NCI-H748 treated with DMSO at 0.1 percent for 48 hours (cell line): ENCODE measurements at places on chromosomes 4 and X.

- DNase-seq, result no peak
Measured at GRCh38 chr4:169770416-169770815, 12.7 kb upstream of the HPF1 start.

DNA sequence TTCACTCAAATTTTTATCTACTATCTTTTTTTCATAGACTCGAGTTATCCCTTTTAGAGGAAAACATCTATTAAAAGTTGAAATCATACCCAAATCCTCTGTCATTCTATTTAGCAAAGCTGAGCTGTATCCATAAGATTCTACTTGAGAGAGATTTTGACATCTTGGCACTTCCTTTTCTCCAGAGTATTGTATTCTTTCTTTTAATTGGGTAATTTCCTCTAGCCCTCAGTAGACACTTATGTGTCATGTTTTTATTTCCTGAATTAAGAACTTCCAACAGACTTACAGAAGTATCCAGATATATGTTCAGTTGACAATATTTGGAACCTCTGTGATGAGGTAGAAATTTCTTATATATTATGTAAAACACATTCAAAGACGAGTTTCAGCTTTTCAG, 201.6 kb upstream of the NR3C2 start:
- no peak for DNase-seq

GRCh38 chr4:87835197-87835596, 2.4 kb downstream of the MEPE start:
- no peak for DNase-seq

- no peak for DNase-seq
Measured at GRCh38 chr4:154471032-154471431, 20.6 kb downstream of the DCHS2 start.

GRCh38 chr4:140152013-140152703, 1.8 kb downstream of the MAML3 start:
- no peak for DNase-seq

GRCh38 chrX:135086197-135086854, 34.0 kb downstream of the ETDB start:
- peak; percentile 30 for DNase-seq

DNA sequence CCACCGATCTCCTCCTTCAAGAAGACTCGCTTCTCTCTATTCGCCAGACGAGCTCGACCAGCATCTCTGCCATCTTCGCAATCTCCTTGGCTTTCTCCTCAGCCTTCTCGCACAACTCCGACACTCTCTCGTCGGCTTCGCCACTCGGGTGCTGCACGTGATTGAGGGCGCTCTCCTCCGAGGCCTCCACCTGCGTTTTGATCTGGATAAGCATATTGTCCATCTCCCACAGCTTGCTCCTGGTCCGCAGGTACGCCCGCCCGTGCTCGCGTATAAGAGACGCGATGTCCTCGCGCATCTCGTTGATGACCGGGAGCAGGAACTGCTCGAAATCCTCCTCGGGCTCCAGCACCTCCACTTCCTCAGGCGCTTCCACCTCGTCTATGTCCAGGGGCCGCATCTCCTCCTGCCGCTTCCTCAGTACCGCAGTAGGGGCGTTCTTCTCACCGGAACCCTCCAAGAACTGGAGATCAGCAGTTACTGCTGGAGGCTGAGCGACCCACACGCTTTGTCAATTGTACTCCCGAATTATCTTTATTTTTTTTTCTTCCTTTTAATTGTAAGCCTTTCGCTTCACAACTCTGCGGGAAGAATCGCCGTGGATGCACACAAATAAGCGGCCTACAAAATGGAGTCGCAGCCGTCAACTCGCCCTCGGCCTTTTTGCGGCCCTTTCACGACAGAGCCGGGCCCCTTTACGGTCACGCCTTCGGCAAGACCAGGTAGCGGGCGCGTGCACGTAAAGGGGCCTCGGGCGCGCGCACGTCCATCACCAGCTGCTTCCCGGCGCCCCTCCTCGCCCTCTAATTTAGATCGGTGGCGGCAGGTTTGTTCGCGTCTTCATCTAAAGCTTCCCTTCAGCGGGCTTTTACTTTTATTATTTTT, at the start of gene MRFAP1L1:
Gene MRFAP1L1 (minus strand): TSS at position 636 of the 885 bp plus-strand sequence. CDS start 236 bp downstream, at position 400.
- peak; percentile 91 for DNase-seq

DNA sequence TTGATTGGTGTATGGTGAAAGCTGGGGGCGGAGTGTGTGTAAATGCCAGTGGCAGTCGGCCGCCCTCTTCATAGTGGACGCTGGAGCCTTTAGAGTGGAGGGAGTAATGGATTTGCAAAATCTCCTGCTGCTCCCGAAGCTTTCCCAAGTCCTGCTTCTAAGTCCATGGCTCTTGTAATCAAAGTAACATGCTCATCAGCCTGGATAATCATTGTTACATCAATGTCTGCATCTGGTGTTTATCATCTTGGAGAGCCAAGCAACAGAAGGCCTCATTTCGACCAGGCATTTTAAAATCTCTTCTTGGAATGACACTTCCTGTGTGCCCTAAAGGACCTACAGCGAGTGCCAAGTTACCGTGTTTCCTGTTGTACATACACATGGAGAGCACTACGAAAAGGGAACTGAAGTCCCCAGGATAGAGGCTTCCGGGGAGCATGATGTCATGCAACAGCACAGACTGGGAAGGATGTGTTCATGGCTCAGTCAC, 32.2 kb downstream of the UNC5C start:
- DNase-seq, result no peak

GRCh38 chrX:17616936-17617335, 120.4 kb upstream of the SCML1 start:
- peak; percentile 81 for DNase-seq

DNA sequence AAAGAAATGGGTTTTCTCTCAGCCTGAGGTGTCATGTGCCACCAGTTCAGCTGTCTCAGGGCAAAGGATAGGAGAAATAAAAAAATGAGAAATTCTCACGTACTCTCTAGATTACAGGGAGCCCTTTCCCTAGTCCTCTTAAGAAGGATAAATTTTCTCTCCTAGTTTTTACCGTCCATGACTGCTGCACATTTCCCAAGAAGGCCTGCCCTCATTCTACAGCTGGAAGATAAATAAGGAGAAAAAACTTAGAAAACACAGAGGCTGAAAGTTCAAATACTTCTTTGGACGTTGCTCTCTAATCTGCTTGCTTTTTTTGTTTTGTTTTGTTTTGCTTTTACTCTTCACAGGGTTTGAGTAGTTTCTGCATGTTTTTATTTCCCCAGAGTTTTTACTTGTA, 211.9 kb downstream of the DCAF12L2 start:
- no peak for DNase-seq

DNA sequence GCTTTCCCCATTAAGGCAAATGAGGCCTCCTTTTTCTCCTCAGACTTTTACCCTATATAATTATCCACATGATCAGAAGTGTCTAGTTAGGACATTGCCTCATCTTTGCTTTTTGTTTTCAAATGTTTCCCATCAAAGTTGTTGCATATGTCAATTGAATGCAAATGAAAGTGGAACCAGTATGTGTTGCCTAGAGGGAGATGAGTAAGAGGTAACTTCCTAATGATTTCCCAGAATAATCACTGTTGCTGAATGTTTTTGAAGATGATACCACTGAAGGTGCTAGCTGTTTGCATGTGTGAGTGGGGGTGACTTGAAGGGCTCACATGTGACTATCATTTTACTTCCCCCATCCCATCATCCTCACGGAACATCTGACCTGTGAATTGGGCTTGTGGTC, 33.9 kb downstream of the PAK3 start:
- no peak for DNase-seq

DNA sequence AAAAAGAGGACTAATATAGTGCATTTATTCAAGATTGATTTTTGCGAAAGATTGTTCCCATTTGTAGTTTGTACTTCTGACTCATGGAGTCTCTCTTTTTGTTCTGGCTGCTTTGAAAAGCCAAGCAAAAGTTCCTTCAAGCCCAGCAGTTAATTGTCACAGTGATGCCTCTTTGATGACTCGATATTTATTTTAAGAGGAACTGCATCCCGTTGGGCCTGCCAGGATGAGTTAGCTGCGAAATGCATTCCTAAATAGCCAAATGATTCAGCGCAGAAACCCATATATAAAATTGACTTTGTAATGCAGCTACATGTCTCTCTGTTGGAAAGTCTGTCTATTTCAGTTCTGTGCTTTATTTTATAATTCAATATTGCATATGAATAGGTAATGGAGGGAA, 295.1 kb downstream of the GBA3 start:
- DNase-seq, result no peak

- DNase-seq, result no peak
Measured at GRCh38 chrX:154040307-154040756, 20.6 kb upstream of the IRAK1 start.

GRCh38 chr4:25654031-25654970, 1.4 kb upstream of the SLC34A2 start:
- DNase-seq, result no peak

DNA sequence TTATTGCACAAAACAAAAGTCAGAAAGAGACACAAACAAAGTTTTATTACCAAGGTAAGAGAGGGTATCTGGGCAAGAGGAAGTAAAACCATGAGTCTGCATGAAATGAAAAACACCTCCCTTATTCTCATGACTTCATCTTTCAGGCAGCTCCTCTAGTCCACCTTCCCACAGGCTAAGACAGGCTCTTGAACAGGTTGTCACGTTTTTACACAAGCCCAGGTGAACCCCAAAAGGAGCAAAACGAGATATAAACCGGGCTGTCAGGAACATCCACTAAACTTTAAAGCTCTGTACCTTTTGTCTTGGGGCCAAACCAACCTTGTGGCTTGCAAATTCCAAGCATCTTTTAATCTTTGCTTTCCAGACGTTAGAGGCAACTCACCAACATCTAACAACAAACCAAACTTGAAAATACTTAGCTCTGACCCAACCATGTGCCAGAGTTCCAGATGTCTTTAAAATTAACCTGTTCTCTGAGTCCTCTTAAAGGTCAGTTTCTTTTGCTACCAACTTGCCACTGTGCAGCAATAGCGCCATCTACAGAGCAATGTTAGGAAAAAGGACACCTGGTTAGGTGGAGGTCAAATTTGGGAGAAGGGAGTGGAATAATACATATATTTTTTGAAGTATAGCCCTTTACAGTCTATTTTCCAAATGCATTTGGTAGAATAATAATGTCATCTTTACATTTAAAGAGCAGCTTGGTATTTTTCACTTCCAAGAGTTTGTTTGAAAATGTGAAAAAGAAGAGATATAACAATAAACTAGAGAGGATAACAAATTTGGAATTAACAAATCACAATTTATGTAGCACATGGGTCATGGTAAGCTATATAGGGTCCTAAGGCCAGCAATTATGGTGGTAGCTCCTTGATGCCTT, 73.1 kb downstream of the QRFPR start:
- DNase-seq, result peak; percentile 1

GRCh38 chrX:136659174-136659573, 11.2 kb downstream of the CD40LG start:
- DNase-seq, result no peak

DNA sequence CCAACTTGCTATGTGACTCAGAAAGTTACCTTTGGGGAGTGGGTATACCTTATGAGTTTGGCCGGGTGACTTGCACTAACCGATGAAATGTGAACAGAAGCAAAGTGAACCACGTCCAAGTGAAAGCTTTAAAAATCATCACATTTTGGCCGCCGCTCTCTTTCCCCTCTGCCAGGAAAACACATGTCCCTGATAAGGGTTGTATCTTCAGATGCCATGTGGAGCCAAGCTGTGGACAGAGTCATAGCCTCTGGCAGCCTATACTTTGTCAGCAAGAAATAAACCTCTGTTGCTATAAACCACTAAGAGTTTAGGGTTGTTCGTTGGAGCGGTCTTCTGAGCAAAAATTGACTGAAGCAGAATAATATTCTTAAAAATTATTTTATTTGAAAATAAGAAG, 92.3 kb downstream of the PRDM5 start:
- DNase-seq, result no peak

- no peak for DNase-seq
Measured at GRCh38 chrX:120014354-120015130, 62.9 kb downstream of the RHOXF2B start.
